ENCODE measurements at places on chromosomes 7 and 10. TPM values are rescaled to one million over a fixed set of nuclear protein-coding genes. Genes with fewer than 3 reads are reported as not detected.

Gene TMEM236
- 0.03 TPM for total RNA-seq

- no peak for DNase-seq
Measured at GRCh38 chr7:42573881-42574672, 337.1 kb upstream of the GLI3 start.

Gene WDFY4
- not detected for total RNA-seq

Gene ZNF467
- total RNA-seq: 0.55 TPM
